ENCODE measurements at places on chromosomes 7 and 10.

GRCh38 chr10:1094112-1095057, 38.2 kb downstream of the WDR37 start:
- no peaks in the 10 kb centered on the region for H3K36me3 ChIP-seq
- no peaks in the 10 kb centered on the region for H3K4me1 ChIP-seq
- DNase-seq = peak; percentile 12

GRCh38 chr10:33618196-33618595, 283.7 kb upstream of the NRP1 start:
- H3K4me3 ChIP-seq = no peak overlapping the region
- DNase-seq = no peak
- no peak overlapping the region for H3K27ac ChIP-seq
- H3K36me3 ChIP-seq = no peaks in the 10 kb centered on the region
- no peaks in the 10 kb centered on the region for H3K27me3 ChIP-seq
- H3K4me1 ChIP-seq = no peaks in the 10 kb centered on the region

- DNase-seq = no peak
- H3K27me3 ChIP-seq = no peaks in the 10 kb centered on the region
- H3K4me1 ChIP-seq = no peaks in the 10 kb centered on the region
- H3K27ac ChIP-seq = no peak overlapping the region
- no peak overlapping the region for H3K4me3 ChIP-seq
Observed at GRCh38 chr7:90173127-90173844, 19.0 kb downstream of the STEAP1 start.

DNA sequence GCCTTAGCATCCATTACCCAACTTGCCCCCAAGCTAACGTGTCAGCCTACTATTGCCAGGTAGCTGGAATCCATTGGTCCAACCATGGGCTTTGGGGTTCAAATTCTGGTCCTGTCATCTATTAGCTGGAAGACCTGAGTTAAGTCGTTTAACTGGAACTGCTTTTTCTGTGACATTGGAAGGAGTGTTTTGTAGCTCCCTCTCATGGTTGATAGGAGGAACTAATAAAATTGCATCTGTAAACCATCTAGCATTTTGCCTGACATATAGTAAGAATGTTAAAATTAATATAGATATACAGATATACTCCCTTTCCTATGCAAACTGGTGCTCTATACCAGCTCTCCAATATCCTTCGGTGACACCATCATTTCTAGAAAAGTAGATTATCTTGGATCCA, 23.8 kb upstream of the SLF2 start:
- no peaks in the 10 kb centered on the region for H3K27me3 ChIP-seq
- no peak for DNase-seq
- H3K27ac ChIP-seq = no peak overlapping the region
- no peaks in the 10 kb centered on the region for H3K4me1 ChIP-seq

- no peaks in the 10 kb centered on the region for H3K4me1 ChIP-seq
- no peak for DNase-seq
- H3K4me3 ChIP-seq = no peak overlapping the region
- no peak overlapping the region for H3K27ac ChIP-seq
- no peaks in the 10 kb centered on the region for H3K27me3 ChIP-seq
Observed at GRCh38 chr10:4329225-4329624, 496.8 kb upstream of the AKR1E2 start.

- H3K4me3 ChIP-seq = no peak overlapping the region
- H3K4me1 ChIP-seq = no peaks in the 10 kb centered on the region
- no peak overlapping the region for H3K27ac ChIP-seq
- no peak for DNase-seq
Observed at GRCh38 chr10:14087566-14087965, 243.2 kb downstream of the FRMD4A start.

DNA sequence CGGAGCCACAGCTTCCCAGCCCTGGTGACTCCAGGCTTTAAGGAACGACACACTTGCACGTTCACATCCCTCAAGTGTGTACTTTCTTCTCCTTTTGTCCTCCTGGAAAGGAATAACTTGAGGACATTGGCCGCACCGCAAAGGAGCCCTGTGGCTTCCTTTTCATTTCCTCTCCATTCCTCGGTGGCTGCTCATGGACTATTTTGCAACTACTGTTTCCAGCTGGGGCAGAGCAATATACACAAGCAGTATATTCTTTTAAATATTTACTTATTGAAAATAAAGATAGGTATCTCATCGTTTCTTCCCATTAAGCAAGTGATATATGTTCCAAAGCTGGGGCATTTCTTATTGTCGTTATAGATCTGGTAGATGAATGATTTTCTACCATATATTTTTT, 97.2 kb upstream of the LYZL1 start:
- H3K4me1 ChIP-seq = no peaks in the 10 kb centered on the region
- H3K27ac ChIP-seq = no peak overlapping the region

DNA sequence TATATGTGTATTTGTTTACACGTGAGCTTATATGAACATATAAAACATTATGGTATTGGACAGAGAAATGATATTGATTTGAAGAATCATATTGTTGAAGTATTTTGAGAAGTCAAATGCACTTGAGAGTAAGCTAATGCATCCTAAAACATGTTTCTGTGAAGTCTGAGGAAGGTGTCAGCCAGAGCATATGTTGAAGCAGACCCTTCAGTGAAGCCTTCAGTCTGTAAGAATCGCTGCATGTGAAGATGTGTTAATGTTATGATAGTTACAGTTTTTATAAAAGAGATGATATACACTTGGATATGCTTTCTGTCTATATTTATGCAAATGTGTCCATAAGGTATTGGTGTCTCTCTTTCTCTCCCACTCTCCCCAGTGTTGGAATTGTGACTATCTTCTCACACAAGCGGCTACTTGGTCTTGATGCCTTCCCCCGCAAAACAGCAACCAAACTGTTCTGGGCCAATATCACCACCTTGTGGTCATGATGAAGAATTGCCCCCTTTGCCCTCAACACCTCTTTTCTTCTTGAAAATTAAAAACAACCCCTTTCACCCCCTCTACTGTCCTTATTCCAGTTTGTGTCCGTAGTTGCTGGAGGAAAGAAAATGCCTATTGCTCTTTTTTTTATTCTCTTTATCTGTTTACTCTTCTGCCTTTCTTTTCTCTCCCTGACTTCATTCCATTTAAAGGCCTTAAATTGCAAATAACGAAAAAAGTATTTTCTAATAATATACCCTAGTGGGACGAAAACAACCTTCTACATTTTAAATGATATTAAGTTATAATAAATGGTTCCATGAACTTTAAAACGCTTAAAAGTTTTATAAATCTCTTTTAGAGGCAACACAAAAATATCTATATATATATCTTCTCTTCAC, 64.9 kb downstream of the IKZF1 start:
- H3K4me3 ChIP-seq = no peak overlapping the region
- no peaks in the 10 kb centered on the region for H3K27me3 ChIP-seq
- H3K36me3 ChIP-seq = no peaks in the 10 kb centered on the region
- no peaks in the 10 kb centered on the region for H3K4me1 ChIP-seq
- no peak overlapping the region for H3K27ac ChIP-seq

- no peaks in the 10 kb centered on the region for H3K27me3 ChIP-seq
- no peak overlapping the region for H3K4me3 ChIP-seq
- H3K27ac ChIP-seq = no peak overlapping the region
- DNase-seq = no peak
- H3K36me3 ChIP-seq = no peaks in the 10 kb centered on the region
- no peaks in the 10 kb centered on the region for H3K4me1 ChIP-seq
Observed at GRCh38 chr7:39083781-39084180, 106.1 kb downstream of the POU6F2 start.

- no peaks in the 10 kb centered on the region for H3K36me3 ChIP-seq
- DNase-seq = no peak
- H3K27ac ChIP-seq = no peak overlapping the region
- no peaks in the 10 kb centered on the region for H3K4me1 ChIP-seq
- no peaks in the 10 kb centered on the region for H3K27me3 ChIP-seq
Observed at GRCh38 chr7:88396295-88396947, 89.7 kb upstream of the STEAP4 start.

GRCh38 chr10:59337201-59337652, 25.1 kb downstream of the FAM13C start:
- peak; percentile 67 for DNase-seq
- H3K4me1 ChIP-seq = peaks cover 4% of the 10 kb centered on the region
- peak overlapping the region; percentile 48 for H3K27ac ChIP-seq

- no peaks in the 10 kb centered on the region for H3K27me3 ChIP-seq
- no peaks in the 10 kb centered on the region for H3K4me1 ChIP-seq
- no peak overlapping the region for H3K4me3 ChIP-seq
- no peak overlapping the region for H3K27ac ChIP-seq
- no peaks in the 10 kb centered on the region for H3K36me3 ChIP-seq
Observed at GRCh38 chr7:132059141-132059540, 502.7 kb upstream of the PODXL start.

DNA sequence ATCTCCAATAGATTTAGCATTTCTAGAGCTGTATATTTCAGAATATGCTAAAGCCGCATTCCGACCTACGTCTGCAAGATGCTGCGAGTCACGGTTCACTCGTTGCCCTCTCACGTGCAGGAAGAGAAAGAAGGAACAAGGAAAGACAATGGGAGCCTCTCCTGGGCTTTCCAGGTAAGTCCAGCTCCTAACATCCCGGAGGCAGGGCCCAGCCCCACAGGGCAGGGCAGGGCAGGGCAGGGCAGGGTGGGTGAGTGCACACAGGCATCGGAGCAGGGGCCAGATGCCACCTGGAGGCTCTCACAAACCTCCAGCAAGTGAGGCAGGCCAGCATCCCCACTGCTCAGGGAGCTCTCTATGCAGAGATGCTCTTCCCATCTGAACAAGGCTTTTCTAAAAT, 50.8 kb downstream of the VOPP1 start:
- no peaks in the 10 kb centered on the region for H3K4me1 ChIP-seq
- no peak overlapping the region for H3K27ac ChIP-seq
- no peaks in the 10 kb centered on the region for H3K27me3 ChIP-seq
- DNase-seq = no peak
- no peaks in the 10 kb centered on the region for H3K36me3 ChIP-seq
- no peak overlapping the region for H3K4me3 ChIP-seq

DNA sequence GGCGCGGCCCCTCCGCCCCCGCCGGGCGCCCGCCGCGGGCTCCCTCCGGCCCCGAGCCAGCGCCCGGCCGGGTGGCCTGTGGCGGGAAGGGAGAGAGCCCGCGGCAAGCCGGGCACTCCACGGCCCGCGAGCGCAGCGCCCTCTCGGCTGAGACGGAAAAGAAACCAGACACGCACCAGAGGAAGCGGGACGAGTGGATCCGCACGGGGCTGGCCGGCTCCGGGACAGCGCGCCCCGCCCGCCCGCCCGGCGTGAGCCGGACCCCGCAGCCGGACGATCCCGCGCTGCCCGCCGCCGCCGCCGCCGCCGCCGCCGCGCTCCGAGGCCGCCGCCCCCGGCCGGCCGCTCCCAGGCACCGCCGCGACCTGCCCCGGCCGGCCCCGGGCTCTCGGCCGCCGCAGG, 300 bp downstream of the ARHGAP21 start:
- H3K27ac ChIP-seq = peak overlapping the region; percentile 95
- no peak for DNase-seq
- H3K4me1 ChIP-seq = no peaks in the 10 kb centered on the region
- peak overlapping the region; percentile 82 for H3K4me3 ChIP-seq
- no peaks in the 10 kb centered on the region for H3K27me3 ChIP-seq

DNA sequence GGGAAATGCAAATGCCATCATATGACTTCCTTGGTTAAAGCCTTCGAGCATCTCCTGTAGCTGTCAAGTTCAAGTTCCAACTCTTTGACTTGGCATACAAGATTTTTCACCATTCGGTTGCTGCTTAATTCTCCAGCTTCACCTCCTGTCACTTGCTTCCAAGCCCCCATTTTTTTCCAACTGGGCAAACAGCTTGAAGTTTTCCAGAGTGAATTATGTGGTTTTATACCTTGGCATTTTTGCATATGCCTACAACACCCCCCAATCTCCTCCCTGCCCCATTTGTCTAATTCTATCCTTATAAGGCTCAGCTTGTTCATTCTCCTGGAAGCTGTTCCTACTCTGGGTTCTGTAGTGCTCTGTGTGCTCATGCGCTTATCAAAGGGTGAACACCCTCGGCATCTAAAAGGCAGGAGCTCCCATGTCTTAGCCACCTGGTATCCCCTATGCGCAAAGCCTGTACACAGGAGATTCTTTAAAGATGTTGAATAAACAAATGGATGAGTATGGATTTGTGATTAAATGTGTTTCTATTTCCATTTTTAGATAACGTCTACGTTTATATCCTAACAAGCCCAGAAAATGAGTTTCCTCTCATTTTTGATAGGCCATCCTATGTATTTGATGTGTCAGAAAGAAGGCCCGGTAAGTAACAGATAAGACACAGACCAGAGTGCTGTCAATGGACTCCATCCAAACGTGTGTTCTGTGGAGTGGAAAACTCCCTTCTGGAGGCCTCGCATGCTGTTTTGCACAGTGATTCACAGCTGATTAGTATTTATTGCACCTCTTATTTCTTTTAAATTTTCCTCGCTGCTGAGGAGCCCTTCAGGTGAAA, 52.5 kb downstream of the CDHR3 start:
- no peak for DNase-seq
- no peaks in the 10 kb centered on the region for H3K27me3 ChIP-seq
- H3K4me3 ChIP-seq = no peak overlapping the region
- no peaks in the 10 kb centered on the region for H3K36me3 ChIP-seq

DNA sequence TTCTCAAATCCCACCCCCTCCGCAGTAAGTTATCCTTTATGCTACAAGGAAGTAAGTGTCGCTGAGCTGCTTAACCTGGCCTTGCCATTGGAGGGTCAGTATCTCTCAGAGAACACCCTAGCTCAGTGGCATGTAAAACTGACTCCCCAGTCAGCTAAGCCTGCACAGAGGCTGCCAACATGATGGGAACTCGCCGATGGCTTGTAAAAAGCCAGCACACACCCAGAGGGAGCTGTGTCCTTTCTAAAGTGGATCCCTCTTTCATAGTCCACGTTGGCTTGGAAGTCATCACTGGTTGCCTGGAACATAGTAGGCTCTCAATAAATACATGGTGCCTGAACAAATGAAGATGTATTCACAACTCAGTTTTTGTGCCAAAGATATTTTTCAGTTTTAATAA, 249.1 kb upstream of the YAE1 start:
- no peaks in the 10 kb centered on the region for H3K27me3 ChIP-seq
- no peaks in the 10 kb centered on the region for H3K4me1 ChIP-seq
- DNase-seq = no peak
- H3K36me3 ChIP-seq = no peaks in the 10 kb centered on the region
- H3K27ac ChIP-seq = no peak overlapping the region
- H3K4me3 ChIP-seq = no peak overlapping the region

Data from breast epithelium (tissue), 4 donors.